SJCRH30 (cell line): ENCODE measurements at places on chromosomes 6 and 20.

- DNase-seq, result no peak
Observed at GRCh38 chr6:78607189-78607588, 260.2 kb upstream of the IRAK1BP1 start.

DNA sequence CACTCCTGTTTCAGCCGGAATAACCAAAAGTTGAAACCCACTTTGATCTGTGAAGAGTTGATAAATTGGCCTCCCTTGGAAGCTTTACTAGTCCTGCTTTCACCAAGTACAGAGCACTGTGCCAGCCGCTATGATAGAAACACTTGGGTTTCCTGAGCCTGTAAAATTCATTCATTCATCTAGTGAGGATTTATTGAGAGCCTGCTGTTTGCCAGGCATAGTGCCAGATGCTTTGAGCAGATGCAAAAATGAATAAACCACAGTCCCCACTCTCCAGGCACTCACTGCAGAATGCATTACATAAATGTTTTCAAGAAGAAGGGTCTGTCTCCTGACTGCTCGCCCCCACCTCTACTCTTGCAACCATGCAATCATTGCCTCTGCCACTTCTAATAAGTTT lies 25.3 kb upstream of the TMEM217 start:
- no peak for DNase-seq

DNA sequence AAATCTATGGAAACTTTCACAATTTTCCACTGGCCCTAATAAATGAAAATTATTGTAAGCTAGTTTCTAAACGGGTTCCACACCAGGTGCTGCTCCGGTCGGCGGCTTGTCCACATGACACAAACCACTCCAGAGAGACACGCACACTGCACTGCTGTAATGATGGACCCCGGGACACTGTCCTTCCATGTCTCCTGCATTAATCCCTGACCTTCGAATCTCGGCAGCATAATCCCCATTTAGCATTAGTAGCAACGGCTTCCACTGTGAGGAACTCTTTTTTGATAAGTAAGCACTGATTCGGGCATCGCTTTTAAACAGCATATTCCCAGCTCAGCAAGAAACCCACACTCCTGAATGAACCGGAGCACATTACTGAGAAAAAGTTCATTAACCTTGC lies 43.5 kb downstream of the INSM1 start:
- no peak for DNase-seq

DNA sequence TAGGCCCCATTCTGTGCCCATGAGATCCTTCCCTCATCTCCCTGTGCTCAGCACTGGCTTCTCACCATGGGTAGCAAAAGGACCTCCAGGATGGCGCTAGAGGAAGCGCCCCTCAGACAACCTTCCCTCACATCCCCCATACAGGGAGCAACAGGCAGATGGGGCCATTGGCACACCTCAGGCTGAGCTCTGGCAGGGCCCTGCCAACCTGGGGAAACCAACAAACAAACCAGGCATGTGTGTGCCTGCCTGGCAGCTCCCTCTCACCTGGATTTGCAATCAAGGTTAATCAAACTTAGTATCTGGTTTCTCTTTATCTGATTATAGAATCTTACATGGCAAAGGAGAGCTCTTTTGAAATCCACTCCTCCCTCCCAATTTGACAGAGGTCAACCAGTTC lies 134.9 kb downstream of the SLC23A2 start:
- no peak for DNase-seq

DNA sequence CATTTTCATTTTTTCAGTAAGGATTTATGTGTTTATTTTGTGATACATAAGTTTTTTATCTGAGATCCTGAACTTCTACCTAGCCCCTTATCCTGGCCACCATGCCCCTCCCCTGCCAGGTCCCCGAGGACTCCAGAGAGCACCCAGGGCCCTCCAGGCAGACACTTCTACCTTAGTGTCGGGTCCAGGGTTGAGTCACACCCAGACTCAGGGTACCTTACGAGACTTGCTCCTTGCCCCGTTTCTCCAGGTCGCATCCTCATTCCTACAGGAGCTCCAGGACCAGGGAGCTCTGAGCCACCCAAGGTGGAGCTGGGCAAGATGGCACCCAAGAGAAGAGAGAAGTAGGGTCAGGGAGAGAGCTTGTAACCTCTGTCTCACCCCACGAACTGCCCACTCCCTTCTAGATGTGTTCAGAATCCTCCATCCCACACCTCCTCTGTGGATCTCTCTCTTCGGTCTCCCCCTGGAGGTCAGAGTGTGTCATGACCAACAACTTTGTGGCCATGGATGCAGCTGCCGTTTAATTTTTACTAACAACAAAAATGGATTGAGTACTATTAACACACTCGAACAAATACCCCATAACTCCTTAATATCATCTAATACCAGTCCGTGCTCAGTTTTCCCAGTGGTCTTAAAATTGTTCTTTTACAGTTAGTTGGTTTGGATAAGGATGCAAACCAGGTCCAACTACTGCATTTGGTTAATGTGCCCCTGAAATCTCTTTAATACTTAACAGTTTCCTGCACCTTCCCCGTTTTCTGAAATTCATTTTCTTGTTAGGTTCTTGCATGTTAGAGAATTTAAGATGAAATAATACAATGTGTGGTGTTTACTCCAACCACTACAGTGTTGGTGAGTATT lies 130.6 kb upstream of the INSM1 start:
- DNase-seq, result peak; percentile 80

- no peak for DNase-seq
Observed at GRCh38 chr6:129680633-129681032, 29.3 kb downstream of the ARHGAP18 start.
